ENCODE measurements at places on chromosomes 2 and 18.

DNA sequence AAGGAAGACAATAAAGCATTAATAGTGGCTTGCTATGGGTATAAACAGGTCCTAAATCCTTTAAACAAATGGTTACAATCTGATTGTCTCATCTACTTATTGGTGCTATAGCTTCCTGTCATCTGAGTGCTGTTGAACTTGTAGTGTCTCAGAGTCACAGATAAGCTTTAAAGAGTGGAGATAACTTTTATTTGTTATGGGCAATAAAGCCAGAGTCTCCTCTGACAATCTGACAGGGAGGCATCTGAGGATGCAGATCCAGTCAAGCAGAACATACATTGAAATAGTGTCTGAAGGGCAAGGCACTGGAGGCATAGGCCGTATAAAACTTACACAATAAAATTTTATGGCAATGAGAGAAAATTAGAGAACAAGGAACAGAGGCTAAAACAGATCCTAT, 1132.4 kb upstream of the CDH2 start:
- no peak for DNase-seq

DNA sequence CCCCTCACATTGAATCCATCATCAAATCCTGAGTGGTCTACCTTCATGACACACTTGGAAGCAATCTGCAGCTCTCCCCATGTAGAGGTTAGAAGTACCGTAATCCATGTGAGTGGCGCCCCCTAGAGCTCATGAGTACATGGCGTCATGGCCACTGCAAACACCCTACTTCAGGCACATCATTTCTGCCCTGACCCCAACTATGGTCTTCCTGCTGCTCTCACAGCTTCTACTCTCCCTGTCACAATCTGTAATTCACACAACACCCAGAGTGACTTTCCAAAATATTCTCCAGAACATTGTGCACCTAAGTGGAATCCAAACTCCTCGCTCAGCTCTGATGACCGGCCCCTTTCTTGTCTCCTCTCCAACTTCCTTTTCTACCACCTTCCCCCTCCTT, 141.9 kb downstream of the ANKRD44 start:
- DNase-seq: peak; percentile 71

- peak; percentile 8 for DNase-seq
These were observed 272.9 kb downstream of the CDH20 start for GRCh38 chr18:61606068-61606660.

DNA sequence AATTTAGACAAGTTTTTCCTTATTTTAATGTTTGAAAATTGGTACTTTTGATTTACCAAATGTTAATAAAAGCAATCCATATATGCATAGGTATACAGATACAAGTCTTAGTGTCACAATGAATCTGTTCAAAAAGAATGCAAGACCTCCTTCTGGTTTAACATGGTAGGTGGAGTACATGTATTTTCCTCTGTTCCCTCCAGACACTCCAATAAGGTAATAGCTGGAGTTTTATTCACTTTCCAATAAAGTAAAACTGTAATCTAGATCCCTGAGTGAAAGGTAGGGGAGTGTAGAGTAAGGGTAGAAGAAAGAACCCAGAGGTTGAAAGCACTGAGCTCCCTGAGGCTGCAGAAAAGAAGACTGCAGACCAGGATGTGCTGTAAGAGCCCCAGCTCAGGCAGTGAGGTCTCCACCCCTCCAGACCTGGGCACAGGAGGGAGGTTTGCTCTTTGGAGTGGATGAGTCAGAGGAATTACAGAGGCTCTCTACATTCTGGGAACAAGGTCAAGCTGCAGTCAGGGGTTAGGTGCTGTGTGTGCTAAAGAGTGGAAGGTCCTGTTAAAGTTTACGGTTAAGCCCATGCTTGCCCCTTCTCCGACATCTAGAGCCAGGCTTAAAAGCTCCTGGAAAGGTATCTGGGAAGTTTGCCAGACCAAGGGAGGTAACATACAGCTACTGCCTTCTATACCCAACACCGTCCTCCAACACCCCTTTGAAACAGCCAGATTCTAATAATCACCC, 27.6 kb upstream of the STAT1 start:
- DNase-seq: no peak

DNA sequence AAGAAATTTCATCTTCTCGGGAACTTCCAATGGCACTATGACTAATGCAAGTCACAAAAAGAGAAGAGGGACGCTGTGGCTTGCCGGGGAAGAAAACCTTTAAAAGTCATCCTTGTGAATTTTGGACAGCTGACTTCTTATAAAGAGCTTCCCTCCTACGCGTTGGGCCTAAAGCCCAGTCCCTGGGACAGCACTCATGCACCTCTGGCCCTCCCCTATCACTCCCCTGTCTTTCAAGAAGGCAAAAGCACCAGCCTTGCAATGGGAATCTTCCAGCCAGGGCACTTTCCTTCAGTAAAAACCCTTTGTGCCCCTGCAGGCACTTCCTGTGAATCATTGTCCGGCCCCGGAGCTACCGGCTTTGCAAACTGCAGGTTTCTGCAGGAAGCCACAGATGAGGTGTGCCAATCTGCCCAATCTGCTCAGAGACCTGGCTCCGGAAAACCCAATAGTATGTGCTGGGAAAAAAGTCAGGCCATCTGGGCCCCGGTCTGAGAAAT, 7.1 kb downstream of the MREG start:
- DNase-seq: peak; percentile 80

DNA sequence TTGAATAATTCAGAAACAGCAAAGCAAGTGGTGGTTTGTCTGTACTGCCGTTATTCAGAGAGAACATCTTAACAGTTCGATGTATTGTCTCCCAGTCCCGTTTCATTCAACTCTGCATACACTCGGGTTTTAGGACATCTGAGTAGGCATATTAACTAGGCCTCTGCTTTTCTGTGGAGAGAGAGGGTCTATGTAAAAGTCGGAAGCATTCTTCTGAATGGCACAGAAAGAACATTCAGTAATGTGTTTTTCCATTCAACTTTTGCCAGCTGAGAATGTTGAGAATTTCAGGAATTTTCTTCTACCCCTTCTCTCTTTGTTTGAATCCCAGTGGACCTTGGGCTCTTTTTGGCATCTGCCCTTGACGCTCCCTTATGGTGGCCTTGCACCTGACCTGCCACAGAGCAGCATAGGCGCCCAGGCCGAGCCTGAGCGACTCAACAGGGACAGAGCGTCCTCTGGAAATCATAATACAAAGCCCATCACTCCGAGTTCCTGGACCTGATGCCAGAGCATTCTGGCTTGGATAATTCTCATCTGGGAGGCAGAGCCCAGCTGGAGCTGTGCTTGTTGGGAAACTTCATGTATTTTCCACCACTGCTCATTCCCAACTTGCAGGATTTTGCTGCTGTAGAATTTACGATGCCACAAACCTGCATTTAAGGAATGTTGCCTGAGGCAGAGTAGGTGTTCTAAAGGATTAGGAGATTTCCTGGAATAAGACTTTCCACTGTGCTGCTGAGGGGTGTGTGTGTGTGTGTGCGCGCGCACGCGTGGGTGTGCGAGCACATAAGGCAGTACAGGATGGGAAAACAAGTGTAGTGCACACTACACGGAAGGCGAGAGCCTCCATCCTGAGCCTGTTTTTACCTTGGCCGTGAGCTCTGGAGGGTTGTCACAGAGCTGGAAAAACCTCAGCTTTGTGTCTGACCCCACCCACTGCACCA, 77.2 kb upstream of the TXNDC2 start:
- DNase-seq: peak; percentile 50

GRCh38 chr2:127932199-127932876, 46.6 kb upstream of the AMMECR1L start:
- no peak for DNase-seq

- no peak for DNase-seq
These were observed 51.8 kb upstream of the GPR75 start for GRCh38 chr2:53911434-53912189.

GRCh38 chr2:207546822-207547221, 17.1 kb downstream of the CREB1 start:
- no peak for DNase-seq

DNA sequence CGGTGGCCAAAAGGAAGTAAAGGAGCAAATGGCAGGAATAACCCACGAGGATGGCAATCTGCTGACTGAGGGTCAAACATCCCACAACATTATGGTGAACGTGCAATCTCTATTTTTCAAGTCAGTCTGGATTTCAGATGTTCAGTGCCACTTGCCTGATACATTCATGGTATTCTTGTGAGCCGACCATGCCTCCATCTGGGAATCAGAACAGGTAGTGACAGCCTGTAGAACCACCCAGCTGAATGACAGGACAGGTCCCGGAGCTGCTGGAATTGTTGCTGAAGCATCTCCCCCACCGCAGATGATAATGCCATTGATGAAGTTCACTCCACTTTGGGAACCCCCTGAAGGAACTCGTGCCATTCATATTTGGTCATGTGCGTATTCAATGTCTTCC, 123.2 kb downstream of the CAPN13 start:
- DNase-seq: no peak

GRCh38 chr2:2501454-2502200, 170.6 kb upstream of the MYT1L start:
- DNase-seq: peak; percentile 57

DNA sequence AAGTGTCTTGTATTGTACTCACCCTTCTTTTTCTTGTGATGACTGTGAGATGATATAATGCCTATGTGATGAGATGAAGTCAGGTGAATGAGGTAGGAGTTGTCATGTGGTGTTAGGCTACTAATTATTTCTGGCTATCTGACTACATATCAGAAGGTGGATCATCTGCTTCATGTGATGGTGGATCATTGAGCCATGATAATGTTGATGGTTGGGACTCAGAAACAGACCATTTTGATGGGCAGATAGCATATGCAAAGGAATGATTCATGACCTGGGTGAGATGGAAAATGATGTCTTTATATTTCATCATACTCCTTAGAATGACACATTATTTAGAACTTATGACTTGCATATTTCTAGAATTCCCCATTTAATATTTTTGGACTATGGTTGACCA, 19.5 kb downstream of the ANKRD30B start:
- no peak for DNase-seq

DNA sequence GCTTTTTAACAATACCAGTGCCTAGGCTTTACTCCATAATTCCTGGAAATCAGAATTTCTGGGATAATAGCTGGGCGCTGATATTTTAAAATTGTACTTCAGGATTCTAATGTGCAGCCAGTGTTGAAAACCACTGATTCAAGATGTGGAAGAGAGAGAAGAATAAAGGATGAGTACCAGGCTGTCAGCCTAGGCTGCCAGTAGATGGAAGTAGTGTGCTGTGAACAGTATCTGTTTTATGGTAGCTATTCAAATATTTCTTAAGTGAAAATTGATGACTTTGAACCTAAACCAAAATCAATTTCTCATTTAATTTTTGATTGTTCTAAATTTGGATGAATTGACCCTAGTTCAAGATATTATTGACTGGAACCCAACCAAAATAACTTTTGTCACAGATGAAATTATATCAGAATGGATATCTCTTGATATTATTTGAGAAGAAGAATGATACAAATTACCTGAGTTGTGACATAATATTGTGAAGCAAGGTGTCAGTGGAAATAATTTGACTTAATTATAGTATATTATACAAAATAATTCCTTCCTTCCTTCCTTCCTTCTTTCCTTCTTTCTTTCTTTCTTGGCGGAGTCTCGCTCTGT, 88.0 kb downstream of the COMMD1 start:
- peak; percentile 11 for DNase-seq

GRCh38 chr2:9650119-9650821, 19.5 kb upstream of the YWHAQ start:
- DNase-seq: no peak

- no peak for DNase-seq
These were observed 81.6 kb downstream of the CIB4 start for GRCh38 chr2:26559556-26559955.

- DNase-seq: no peak
These were observed 515 bp upstream of the PLEKHB2 start for GRCh38 chr2:131104487-131105155.

- peak; percentile 39 for DNase-seq
These were observed 69.7 kb upstream of the KCNE4 start for GRCh38 chr2:222982010-222982908.

DNA sequence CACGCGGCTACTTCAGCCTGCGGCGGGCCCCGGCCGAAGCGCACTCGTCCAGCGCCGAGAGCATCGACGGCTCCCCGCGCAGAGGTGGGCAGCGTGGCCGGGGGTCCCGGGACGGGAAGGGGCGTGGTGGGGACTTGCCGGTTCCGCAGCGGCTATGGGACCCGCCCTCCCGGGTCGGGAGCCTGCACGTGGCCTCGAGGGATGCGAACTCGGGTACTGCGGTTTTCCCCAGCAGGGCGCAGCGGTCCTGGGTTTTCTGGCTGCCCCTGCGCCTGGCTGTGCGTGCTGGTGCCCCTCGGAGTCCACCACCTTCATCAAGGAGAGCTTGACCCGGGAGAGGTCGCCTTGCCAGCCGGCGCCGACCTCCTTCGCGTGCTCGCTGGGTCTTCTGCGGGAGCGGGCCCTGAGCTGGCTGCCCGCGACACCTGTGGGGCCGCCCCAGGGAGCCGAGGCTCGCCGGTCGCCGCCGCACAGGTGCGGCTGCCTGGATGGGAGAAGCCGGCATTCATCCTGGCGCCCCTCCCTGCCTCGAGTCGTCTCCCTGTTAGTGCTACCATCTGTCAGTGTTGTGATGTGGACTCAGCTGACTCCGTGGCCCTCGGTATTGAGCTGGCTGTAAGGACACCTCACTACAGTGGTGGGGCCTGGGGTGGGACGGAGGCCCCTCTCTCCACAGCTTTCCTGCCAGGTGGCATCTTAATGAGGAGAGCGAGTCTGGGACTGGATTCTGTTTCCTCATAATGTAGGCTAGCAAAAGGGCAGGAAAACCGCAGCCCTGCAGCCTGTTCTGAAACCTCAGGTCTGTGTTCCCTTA, 177.3 kb downstream of the AGAP1 start:
- no peak for DNase-seq
